ENCODE measurements at places on chromosomes 16 and 17.

- DNase-seq: no peak
Observed at GRCh38 chr16:81752225-81752875, 26.7 kb upstream of the PLCG2 start.

- no peak for DNase-seq
Observed at GRCh38 chr16:89733322-89733721, 12.0 kb downstream of the ZNF276 start.

DNA sequence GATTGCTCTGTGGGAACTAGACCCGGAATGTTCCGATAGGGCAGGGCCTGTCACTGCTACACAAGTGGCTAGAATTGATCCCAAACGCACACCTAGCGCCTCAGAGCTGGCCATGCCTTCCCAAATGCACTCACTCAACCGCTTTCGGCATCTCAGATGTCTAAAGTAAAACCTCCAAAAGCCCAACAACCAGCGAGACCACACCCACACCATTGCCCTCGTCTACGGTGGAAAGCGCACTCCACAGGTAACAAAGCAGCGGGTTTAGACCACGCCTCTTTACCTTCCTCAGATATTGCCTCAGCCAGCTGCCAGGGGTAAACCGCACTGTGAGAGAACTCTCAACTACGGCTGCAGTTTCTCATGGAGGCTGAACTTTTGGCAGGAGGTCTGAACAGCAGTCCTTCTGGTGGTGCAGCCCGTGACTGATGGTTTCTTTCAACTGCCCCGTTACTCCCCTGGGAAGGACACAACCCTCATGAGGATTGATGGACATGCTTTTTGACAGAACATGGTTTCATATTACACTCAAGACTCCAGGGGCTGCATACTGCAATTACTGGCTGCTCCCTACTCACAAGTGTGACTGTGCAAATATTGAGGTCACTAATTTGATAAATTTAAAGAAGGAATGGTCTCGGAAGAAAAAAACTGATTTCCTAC lies 34.5 kb downstream of the USP7 start:
- peak; percentile 18 for DNase-seq

- DNase-seq: no peak
Observed at GRCh38 chr16:13999071-13999894, 71.8 kb upstream of the MRTFB start.

GRCh38 chr16:81445966-81446906 lies 1.6 kb downstream of the CMIP start:
- peak; percentile 30 for DNase-seq

DNA sequence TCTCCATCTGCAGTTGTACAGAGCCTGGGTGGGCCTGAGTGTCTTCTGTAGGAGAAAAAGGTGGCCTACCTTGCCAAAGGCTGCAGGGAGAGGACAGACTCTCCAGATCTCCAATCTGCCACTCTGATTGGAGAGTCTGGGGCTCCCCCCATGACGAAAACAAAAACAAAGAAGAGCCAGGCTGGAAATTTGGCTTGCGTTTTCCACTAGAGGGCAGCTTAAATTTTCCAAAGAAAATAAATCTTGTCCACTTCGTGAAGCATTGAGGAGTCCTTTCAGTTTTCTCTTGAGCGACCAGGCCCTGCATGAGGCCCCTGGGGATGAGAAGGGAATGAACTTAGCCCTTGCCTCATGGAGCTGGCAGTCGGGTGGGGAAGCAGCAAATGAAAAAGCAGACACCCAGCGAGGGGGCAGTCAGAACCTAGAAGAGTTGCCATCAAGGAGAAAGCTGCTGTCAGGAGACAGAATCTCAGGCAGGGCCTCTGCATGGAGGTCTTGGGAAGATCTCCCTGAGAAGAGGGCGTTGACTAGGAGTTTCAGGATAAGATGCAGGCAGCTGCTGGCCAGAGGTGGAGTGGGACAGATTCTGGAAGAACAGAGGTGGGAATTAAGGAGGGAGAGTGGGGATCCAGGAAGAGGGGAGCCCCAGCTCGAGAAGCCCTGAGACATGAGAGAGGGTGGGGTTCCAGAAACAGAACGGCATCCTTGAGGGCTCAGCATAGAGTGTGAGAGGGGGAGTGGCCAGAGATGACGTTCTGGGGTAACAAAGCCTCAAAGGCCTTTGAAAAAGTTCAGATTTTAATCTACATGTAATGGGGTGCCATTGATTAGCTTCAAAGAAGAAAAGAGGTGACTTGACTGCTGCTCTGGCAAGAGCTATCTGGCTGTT lies 8.4 kb upstream of the SHCBP1 start:
- DNase-seq: peak; percentile 56

DNA sequence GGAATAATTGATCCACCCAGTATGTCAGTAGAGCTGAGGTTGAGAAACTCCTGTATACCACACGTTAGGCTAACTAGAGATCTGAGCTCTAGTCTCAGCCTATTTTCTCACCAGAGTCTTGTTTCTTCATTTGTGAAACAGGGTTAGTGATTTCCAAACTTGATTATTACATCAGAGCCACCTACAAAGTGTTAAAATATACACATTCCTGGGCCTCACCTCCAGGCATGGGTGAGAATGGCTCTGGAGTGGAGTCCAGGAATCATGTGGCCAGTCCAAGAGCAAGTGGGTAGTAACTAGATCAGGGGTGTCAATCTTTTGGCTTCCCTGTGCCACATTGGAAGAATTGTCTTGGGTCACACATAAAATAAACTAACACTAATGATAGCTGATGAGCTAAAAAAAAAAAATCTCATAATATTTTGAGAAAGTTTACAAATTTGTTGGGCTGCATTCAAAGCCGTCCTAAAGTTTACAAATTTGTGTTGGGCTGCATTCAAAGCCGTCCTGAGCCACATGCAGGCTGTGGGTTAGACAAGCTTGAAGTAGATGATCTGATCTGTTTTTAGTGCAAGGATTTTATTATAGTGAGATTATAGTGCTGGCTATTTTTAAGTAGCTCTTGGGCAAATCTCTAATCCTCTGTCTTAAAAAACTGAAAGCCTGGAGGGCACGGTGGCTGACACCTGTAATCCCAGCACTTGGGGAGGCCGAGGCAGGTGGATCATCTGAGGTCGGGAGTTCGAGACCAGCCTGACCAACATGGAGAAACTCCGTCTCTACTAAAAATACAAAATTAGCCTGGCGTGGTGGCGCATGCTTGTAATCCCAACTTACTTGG lies 20.4 kb downstream of the PRCD start:
- no peak for DNase-seq

All from NCI-H524 (cell line).